ENCODE measurements at places on chromosomes 2 and 18.

DNA sequence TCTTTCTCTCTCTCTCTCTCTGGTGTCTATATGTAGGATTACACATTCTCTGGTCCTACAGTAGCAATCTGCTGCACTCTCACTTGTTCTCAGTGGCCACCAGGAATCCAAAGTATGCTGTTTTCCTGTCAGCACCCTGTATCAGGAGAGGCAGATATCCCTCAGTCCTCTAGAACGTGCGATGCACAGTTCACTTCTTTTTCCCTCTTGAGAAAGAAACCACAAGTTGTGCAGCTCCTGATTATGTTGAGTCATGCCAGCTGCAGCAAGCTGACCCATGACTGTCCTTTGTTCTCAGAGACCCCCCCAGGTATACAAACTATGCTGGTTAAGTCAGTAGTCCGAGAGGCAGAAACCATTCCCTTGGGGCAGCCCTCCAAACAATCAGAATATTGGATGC lies 54.6 kb downstream of the LANCL1 start:
- no peak for DNase-seq

DNA sequence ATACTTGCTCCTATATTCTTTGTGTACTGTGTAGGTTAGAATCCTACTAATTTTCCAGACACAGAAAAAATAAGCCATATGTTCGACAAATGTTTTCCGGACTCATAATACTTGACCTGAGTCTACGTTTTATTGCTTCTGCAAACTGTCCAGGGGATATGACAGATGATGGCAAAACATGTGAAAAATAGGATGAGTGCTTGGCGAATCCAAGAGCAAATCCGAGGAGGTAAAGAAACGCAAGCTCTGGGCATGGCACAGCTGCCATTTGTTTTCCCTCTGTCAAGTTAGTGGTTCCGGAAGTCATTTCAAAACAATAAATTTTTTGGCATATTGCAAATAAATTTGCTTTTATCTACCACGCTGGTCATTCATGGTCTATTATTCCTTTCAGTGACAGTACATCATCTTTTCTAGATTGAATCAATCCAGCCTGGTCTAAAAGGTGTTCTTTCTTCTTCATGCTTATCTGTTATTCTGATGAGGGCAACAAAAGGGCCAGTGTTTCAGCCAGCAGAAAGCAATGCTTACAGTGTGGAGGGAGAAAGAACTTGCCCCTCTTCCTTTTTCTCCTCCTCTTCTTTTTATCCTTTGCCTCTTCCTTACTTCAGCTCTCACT lies 476.1 kb upstream of the SOX11 start:
- DNase-seq = no peak

- no peak for DNase-seq
Measured at GRCh38 chr2:232772531-232772930, 3.8 kb downstream of the KCNJ13 start.

- no peak for DNase-seq
Measured at GRCh38 chr2:37418956-37419355, 74.5 kb downstream of the QPCT start.

All from mucosa of descending colon (tissue), 3 donors.